ENCODE measurements at places on chromosomes 7 and 10. TPM values are rescaled to one million over a fixed set of nuclear protein-coding genes. Genes with fewer than 3 reads are reported as not detected.

GRCh38 chr7:2393706-2394105 is 9.7 kb upstream of the CHST12 start:
- H3K27ac ChIP-seq: no peak overlapping the region
- H3K4me3 ChIP-seq: no peak overlapping the region
- DNase-seq: no peak
- no peaks in the 10 kb centered on the region for H3K36me3 ChIP-seq

GRCh38 chr7:99560834-99561736 is 2.6 kb downstream of the ZNF655 start:
- no peak for DNase-seq
- H3K4me3 ChIP-seq: peak overlapping the region; percentile 98
- no peaks in the 10 kb centered on the region for H3K27me3 ChIP-seq
- H3K36me3 ChIP-seq: peaks cover 56% of the 10 kb centered on the region
- peaks cover 41% of the 10 kb centered on the region for H3K4me1 ChIP-seq

DNA sequence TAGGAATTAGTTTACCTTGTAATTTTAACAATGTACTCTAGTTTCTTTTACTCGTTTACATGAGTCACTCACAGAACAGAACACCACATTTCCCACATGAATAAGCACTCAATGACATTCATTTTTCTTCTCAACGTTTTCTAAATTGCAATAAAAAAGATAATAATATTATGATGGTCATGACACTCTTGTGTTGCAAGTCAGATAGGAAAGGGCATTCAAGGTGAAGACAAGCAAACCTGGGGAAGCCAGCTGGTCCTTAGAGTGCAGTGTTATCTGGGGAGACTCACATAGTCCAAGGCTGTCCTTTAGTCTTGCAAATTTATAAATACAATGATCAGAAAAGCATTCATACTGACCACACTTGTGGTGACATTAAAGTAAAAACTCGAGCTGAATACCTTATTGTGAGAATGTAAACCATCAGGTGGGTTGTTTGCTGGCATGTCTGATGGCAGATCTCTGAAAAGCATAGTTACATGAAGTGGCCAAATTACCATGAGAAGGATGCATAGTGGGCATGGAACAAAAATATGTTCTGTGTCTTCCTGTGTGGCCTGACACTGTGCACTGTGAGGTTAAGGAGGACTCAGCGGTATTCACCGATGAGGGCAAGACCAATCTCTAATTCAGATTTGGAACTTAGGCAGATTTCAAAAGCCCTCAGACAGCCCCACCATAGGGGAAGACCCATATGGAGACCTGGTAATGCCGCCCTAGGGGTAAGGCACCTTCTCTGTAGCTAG is 158.9 kb upstream of the ASAH2 start:
- no peaks in the 10 kb centered on the region for H3K36me3 ChIP-seq
- no peaks in the 10 kb centered on the region for H3K27me3 ChIP-seq
- 0 out of 2 replicates have a peak, but pooled peaks cover 4% of the 10 kb centered on the region for H3K4me1 ChIP-seq
- DNase-seq: no peak
- 0 out of 2 replicates have a peak overlapping the region, but pooled peaks have one; percentile 0 for H3K27ac ChIP-seq

- H3K27me3 ChIP-seq: no peaks in the 10 kb centered on the region
- no peaks in the 10 kb centered on the region for H3K36me3 ChIP-seq
- peaks cover under 1% of the 10 kb centered on the region for H3K4me1 ChIP-seq
- DNase-seq: no peak
- H3K27ac ChIP-seq: no peak overlapping the region
Measured at GRCh38 chr10:61319386-61320256, 133.6 kb downstream of the TMEM26 start.

- DNase-seq: no peak
- H3K27ac ChIP-seq: no peak overlapping the region
- H3K4me1 ChIP-seq: no peaks in the 10 kb centered on the region
- no peaks in the 10 kb centered on the region for H3K36me3 ChIP-seq
- no peak overlapping the region for H3K4me3 ChIP-seq
Measured at GRCh38 chr7:2154121-2154520, 78.6 kb downstream of the MAD1L1 start.

- DNase-seq: no peak
- peak overlapping the region; percentile 68 for H3K27ac ChIP-seq
- H3K27me3 ChIP-seq: no peaks in the 10 kb centered on the region
- peaks cover 5% of the 10 kb centered on the region for H3K4me1 ChIP-seq
Measured at GRCh38 chr7:6106140-6106904, 75.1 kb downstream of the ANKRD61 start.

- H3K36me3 ChIP-seq: no peaks in the 10 kb centered on the region
- H3K4me1 ChIP-seq: no peaks in the 10 kb centered on the region
- H3K27ac ChIP-seq: no peak overlapping the region
- no peak overlapping the region for H3K4me3 ChIP-seq
Measured at GRCh38 chr10:122020226-122020625, 31.3 kb downstream of the TACC2 start.

GRCh38 chr7:111531993-111532392 is 30.3 kb downstream of the IMMP2L start:
- peaks cover 9% of the 10 kb centered on the region for H3K4me1 ChIP-seq
- DNase-seq: no peak
- H3K4me3 ChIP-seq: no peak overlapping the region
- H3K27me3 ChIP-seq: no peaks in the 10 kb centered on the region
- H3K27ac ChIP-seq: peak overlapping the region; percentile 88
- no peaks in the 10 kb centered on the region for H3K36me3 ChIP-seq

GRCh38 chr7:84195295-84196060 is 889 bp upstream of the SEMA3A start:
- H3K27ac ChIP-seq: no peak overlapping the region
- DNase-seq: no peak
- H3K4me1 ChIP-seq: peaks cover 19% of the 10 kb centered on the region
- no peaks in the 10 kb centered on the region for H3K36me3 ChIP-seq

DNA sequence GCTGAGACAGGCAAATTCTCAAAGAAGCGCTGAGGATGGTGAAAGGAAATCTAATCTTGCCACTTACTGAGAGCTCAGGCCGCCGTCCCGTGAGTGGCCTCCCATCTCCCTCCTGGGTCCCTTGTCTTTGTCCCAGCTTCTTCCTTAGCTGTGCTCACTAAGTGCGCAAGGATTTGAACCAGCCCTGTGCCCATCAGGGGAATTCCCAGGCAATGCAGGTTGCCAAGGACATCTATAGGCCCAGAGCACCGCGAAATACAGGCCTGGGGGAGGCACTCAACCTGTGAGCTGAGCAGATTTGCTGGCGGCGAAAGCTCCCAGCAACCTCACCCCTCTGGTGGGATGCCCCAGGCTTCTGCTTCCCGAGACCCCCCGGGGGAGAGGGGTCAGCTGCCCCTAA is 64.8 kb downstream of the OAT start:
- peak overlapping the region; percentile 90 for H3K27ac ChIP-seq
- no peak overlapping the region for H3K4me3 ChIP-seq
- DNase-seq: peak; percentile 22
- H3K27me3 ChIP-seq: no peaks in the 10 kb centered on the region
- no peaks in the 10 kb centered on the region for H3K36me3 ChIP-seq

GRCh38 chr7:17786314-17786852 is 153.9 kb downstream of the SNX13 start:
- H3K4me3 ChIP-seq: no peak overlapping the region
- peaks cover 9% of the 10 kb centered on the region for H3K36me3 ChIP-seq
- H3K4me1 ChIP-seq: no peaks in the 10 kb centered on the region

DNA sequence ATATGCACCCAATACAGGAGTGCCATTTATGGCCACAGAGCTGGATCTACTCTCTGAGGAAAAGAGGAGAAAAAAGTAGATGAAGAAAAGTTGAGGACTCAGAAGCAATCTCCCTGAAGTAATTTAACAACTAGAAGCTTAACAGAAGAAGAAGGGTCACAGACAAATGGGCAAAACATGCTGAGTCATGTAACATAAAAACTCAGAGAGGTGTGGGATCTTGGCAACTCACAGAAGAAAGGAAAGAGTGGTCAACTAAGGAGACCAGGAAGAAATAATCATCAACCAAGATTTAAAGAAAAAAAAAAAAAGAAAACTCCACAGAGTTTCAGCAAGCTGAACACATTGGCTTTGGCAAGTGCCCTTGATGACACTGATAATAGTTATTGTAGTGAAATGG is 51.8 kb upstream of the BET1 start:
- H3K27ac ChIP-seq: no peak overlapping the region
- no peaks in the 10 kb centered on the region for H3K36me3 ChIP-seq
- no peaks in the 10 kb centered on the region for H3K27me3 ChIP-seq
- H3K4me3 ChIP-seq: no peak overlapping the region

DNA sequence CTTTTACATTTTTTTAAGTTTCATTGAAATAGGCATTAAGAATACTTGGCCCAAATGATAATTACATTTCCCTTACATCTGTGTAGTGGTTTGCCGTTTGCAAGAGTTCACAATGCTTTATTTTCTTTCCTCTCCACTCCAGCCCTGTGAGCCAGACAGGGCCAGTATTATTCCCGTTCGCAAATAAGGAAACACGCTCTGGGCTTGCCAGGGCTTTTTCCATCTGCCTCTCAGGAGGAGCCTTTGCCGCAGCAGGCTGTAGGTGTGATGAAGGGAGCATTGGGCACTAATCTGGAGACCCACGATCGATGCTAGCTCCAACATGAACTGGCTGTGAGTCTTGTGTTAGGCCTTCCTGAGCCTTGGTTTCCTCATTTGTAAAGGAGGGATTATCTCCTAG is 154.4 kb downstream of the GALNT17 start:
- no peaks in the 10 kb centered on the region for H3K4me1 ChIP-seq
- H3K36me3 ChIP-seq: no peaks in the 10 kb centered on the region

DNA sequence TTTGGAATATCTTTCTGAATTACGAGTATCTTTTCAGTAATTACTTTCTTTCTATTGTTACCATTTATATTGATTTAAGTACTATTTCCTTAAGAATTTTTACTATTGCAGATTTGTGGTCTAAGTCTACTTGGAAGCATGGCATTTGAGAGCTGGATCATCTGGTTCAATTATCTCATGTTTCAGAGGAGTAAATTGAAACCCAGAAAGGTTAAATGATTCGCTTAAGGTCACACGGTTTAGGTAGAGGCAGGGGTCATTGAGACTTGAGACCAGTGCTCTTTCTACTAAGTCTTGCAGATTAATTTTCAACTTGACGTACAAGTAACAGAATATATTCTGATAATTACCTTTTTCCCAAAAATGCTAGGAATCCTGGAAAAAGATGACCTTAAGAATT is 109.2 kb upstream of the GLCCI1 start:
- no peak for DNase-seq
- no peak overlapping the region for H3K27ac ChIP-seq
- H3K27me3 ChIP-seq: no peaks in the 10 kb centered on the region
- H3K36me3 ChIP-seq: no peaks in the 10 kb centered on the region

GRCh38 chr10:19895500-19895899 is 79.3 kb downstream of the PLXDC2 start:
- H3K4me1 ChIP-seq: no peaks in the 10 kb centered on the region
- H3K27me3 ChIP-seq: no peaks in the 10 kb centered on the region
- no peak for DNase-seq
- H3K36me3 ChIP-seq: no peaks in the 10 kb centered on the region

GRCh38 chr7:23462846-23463245 is 7.4 kb downstream of the IGF2BP3 start:
- H3K27ac ChIP-seq: no peak overlapping the region
- H3K27me3 ChIP-seq: no peaks in the 10 kb centered on the region
- peaks cover 30% of the 10 kb centered on the region for H3K4me1 ChIP-seq
- DNase-seq: peak; percentile 48
- no peak overlapping the region for H3K4me3 ChIP-seq

- no peak overlapping the region for H3K4me3 ChIP-seq
- H3K27ac ChIP-seq: peak overlapping the region; percentile 5
- no peak for DNase-seq
- H3K36me3 ChIP-seq: peaks cover 32% of the 10 kb centered on the region
Measured at GRCh38 chr10:46018453-46019176, 11.8 kb downstream of the NCOA4 start.

DNA sequence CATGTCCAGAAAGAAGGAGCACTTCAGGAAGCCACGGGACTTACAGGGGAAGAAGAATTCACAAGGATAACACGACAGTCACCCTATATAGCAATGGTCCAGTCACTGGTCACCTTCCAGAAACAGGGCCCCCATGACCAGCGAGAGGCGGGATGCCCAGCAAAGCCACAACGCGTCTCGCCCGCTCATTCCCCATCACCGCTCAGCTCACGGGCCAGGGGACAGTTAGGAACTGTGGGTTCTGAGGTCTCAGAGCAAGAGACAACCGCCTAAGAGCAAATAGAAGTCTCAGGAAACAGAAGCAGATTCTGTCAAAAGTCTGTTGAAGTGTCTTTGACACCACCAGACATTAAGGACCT is 71.9 kb downstream of the PROSER2 start:
- no peak overlapping the region for H3K4me3 ChIP-seq
- no peak overlapping the region for H3K27ac ChIP-seq
- DNase-seq: no peak
- no peaks in the 10 kb centered on the region for H3K4me1 ChIP-seq
- no peaks in the 10 kb centered on the region for H3K36me3 ChIP-seq
- no peaks in the 10 kb centered on the region for H3K27me3 ChIP-seq

DNA sequence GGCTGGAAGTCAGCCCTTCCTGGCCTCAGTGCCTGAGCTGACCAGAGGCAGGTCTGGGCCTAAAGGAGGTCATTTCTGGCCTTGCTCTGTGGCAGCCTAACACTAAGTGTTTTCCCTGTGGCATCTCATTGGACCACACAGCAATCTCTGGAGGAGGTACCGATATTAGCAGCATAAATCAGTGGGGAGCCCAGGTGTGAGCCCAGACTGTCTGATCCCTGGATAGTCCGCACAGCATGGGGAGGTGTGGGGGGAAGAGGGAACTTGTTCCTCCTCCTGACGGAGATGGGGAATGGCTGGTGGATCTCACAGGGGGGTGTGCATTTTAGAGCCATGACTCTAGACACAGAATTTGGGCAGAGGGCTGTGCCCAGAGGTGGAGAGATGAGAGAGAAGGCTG is 11.0 kb upstream of the PPIF start:
- DNase-seq: no peak
- H3K36me3 ChIP-seq: no peaks in the 10 kb centered on the region
- H3K4me1 ChIP-seq: peaks cover 11% of the 10 kb centered on the region
- H3K4me3 ChIP-seq: no peak overlapping the region

GRCh38 chr7:132353936-132354335 is 222.3 kb downstream of the PLXNA4 start:
- H3K27ac ChIP-seq: peak overlapping the region; percentile 67
- no peaks in the 10 kb centered on the region for H3K36me3 ChIP-seq
- no peak overlapping the region for H3K4me3 ChIP-seq
- H3K27me3 ChIP-seq: no peaks in the 10 kb centered on the region
- DNase-seq: peak; percentile 40
- H3K4me1 ChIP-seq: peaks cover 10% of the 10 kb centered on the region

DNA sequence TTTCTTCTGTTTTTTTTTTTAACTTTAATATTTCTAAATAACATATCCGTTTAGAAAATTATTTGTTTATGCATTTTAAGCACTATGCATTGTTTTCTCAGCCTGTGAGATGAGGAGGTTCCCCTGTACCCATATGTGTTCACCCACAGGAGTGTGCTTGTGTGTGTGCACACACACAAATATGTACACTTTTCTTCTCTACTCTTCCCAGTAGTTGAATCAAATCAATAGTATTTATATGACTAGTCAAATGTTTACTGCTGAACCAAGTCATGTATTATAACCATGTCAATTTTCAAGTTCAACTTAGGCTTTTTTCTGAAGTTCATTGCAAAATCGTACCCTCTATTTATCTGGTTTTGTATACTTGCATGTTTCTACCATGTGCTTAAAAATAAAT is 37.3 kb downstream of the HDAC9 start:
- H3K27me3 ChIP-seq: no peaks in the 10 kb centered on the region
- no peak for DNase-seq
- H3K4me1 ChIP-seq: peaks cover 8% of the 10 kb centered on the region
- no peak overlapping the region for H3K27ac ChIP-seq

The SPDYE6 gene
- polyA plus RNA-seq: not detected

The MSS51 gene
- 0.95 TPM for polyA plus RNA-seq

The GHRHR gene
- not detected for polyA plus RNA-seq

The SOSTDC1 gene
- polyA plus RNA-seq: 0.81 TPM

The FFAR4 gene
- not detected for polyA plus RNA-seq

The EVX1 gene
- not detected for polyA plus RNA-seq

The FAM25C gene
- polyA plus RNA-seq: not detected

All from SK-N-SH (cell line).